ENCODE measurements at places on chromosomes 1 and 21.

GRCh38 chr1:95888941-95889390 is 655.0 kb downstream of the RWDD3 start:
- DNase-seq: no peak

GRCh38 chr1:239843541-239843940 is 248.1 kb upstream of the FMN2 start:
- DNase-seq: no peak

GRCh38 chr1:109640285-109640865 is 15.5 kb upstream of the GSTM4 start:
- peak; percentile 90 for DNase-seq

DNA sequence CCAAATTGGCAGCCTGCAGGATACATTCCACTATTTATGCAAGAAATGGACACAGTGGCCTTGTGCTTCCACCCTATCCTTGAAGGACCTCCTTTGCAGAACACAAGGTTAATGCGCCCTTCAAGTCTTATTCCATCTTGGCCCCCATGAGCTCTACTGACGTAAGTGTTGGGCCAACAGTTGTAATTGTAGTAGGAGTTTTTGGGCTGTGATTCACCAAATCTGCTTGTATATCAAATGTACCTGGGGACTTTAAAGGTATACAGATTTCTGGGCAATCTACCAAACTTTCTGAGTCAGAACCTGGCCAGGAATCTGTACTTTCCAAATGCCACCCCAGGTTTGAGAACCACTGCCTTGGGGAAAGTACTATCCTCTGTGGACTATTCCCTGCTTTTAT is 100.9 kb upstream of the MARK1 start:
- DNase-seq: no peak

DNA sequence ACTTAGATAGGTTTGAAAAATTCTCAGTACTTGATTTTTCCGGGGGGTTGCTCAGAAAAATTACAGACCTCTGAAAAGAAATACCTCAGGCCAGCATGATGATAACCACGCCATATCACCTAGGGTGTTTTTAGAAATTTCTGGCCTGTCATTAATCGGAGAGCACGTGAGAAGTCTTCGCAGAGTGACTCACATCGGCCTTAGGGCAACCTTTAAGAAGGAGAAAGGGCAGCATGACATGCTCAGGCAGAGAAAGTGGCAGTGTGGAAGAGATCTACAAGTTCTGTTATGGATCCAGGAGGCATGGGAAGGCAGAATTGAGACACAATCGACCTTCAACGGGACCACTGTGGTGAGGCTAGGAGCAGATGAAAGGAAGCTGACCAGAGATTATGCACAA is 506.3 kb downstream of the LMO4 start:
- no peak for DNase-seq

DNA sequence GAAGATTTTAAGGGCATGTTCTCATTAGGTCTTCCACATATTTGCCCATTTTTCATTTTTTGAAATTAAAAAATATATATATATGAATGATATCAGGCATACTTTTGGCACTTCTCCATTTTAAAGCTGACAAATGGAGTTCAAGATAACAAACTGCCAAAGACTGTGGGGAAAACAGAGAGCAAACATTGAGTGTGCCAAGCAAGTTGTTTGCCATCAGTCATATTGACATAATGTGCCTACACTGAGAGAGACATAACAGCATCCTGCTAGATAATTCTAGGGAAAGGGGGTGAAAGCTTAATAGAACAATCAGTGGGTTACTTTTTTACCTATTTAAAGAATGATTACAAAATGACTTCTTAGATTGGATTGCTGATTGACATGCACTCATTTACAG is 529.4 kb upstream of the CXADR start:
- no peak for DNase-seq

Measured in breast epithelium (tissue), 4 donors.